ENCODE measurements at places on chromosomes 13 and 19.
A peak's percentile ranks its signal among the peaks of the same experiment; 100 is the strongest.

GRCh38 chr13:48302871-48303358 lies 636 bp upstream of the RB1 start:
- DNase-seq = no peak

DNA sequence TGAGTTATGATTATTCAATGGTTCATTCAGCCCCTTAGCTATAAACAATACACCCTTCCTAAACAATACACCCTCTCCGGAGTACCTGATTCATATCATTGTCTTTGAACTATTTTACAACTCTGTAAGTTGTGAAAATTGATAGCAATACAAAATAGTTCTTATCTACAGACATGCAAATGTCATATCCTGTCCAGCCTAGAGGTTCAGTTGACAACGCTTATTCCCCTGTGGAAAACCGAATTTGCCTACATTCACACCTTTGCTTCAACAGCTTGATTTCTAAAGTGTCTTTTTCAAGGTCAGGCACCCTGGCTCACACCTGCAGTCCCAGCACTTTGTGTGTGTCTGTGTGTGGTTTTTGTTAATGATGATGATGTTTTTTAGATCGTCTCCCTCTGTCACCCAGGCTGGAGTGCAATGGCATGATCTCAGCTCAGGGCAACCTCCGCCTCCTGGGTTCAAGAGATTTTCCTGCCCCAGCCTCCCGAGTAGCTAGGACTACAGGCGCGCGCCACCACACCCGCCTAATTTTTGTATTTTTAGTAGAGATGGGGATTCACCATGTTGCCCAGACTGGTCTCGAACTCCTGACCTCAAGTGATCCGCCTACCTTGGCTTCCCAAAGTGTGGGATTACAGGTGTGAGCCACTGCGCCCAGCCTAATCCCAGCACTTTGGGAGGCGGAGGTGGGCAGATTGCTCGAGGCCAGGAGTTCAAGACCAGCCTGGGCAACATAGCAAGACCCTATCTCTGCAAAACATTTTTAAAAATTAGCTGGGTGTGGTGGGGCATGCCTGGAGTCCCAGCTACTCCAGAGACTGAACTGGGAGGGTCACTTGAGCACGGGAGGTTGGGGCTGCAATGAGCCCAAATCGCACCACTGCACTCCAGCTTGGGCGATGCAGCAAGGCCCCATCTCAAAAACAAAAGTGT lies 9.6 kb downstream of the C19orf53 start:
- no peak for DNase-seq

- DNase-seq = no peak
Measured at GRCh38 chr13:94710065-94710781, 2.1 kb downstream of the SOX21 start.

DNA sequence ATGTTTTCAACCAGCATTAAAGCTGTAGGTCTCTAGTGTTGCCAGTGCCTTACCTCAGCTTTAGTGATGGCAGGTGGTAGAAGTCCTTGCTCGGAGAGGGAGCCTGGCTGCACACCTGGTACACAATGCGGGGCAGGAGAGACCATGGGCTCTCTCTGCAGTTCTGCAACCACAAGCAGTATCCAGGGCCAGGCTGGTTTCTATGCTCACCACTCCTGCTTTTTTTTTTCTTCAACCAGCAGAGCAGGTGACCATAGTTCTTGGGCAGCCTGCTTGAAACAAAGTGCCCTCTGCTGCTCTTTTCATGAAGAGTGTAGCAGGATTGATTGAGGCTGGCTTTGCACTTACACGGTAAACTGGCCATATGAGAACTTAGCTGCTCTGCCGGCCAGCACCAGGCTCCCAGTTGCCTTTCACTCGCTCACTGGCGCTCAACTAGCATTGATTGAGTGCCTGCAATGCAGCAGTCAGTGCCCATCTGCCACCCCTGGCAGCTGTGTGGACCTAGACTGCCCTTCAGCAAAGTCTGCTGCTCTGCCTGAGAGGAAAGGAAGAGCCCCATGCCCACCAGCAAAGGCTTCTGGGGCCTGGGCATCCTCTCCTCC lies 4.4 kb upstream of the CHAMP1 start:
- no peak for DNase-seq

DNA sequence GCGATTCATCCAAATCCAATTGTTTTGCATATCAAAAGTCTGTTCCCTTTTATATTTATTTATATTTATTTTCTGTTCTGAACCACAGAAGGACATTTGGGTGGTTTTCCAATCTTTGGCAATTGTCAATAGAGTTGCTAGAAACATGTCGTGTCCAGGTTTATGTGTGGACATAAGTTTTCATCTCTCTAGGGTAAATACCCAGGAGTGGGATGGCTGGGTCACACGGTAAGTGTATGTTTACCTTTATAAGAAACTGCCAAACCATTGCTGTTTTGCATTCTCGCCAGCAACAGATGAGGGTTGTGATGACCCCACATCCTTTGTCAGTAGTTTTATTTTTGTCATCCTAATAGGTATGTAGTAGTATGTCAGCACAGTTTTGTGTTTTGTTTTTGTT lies 12.5 kb downstream of the AP1M1 start:
- DNase-seq = no peak

GRCh38 chr13:102907016-102907756 lies 61.4 kb downstream of the ERCC5 start:
- no peak for DNase-seq

DNA sequence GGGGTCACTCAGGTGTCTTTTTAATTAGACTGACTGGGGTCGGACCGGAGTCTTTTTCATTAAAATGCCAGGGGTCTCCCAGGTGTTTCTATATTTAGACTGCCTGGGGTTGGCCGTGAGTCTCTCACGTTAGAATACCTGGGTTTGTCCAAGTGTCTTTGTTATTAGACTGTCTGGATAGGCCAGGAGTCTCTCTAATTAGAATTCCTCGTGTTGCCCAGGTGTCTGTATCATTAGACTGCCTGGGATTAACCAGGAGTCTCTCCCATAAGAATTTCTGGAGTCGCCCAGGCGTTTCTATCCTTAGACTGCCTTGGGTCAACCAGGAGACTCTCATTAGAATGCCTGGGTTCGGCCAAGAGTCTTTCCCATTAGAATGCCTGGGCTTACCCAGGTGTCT lies 1445.7 kb downstream of the UQCRFS1 start:
- no peak for DNase-seq

- DNase-seq = no peak
Measured at GRCh38 chr19:15776264-15776663, 11.2 kb upstream of the OR10H5 start.

GRCh38 chr13:111920932-111921705 lies 145.8 kb upstream of the SOX1 start:
- DNase-seq = no peak

DNA sequence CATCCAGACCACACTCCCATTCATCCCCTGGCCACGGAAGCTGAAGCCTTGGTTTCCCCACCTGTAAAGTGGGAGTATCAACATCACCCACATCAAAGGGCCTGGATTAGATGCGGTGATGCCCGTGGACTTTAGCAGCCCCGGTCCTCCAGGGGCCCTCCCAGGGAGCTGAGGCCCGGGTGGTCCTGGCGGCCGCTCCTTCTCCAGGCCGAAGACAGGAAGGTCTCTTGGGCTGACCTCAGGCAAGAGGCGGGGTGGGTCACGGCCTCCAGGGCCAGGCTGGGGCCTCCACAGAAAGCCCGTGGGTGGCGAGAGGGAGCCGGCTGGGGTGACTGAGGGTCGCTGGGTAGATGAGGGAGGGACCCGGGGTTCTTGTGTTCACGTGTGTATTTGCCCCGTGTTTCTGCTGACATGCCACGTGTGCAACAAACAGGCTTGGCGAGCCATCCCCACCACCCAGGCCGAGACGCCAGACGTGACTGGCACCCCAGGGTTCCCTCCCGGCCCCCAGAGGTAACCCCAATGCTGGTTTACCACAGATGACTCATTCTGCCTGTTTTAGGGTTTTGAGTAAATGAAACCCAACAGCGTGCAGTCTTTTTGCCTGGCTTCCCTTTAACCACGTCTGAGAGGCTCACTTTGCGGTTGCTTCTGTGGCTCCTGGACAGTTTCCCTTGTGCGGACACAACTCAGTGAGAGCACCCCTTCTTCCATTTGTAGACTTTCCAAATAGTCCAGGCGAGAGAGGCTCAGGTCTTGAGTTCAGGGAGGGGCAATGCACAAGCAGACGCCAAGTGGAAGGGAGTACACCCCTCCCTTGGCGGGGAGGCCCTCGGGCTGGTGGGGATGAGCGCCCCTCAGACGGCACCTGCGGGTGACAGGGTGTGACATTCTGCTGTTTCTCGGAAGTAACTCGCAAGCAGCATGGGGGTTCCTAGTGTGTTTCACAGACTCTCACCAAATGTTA lies 42.9 kb downstream of the C13orf46 start:
- no peak for DNase-seq

GRCh38 chr19:9958379-9958821 lies 22.1 kb upstream of the OLFM2 start:
- DNase-seq = no peak

GRCh38 chr13:45928176-45928575 lies 76.6 kb upstream of the SIAH3 start:
- DNase-seq = no peak

- no peak for DNase-seq
Measured at GRCh38 chr19:49125025-49125731, 5.8 kb downstream of the PPFIA3 start.

GRCh38 chr19:16349551-16350152 lies 25.0 kb downstream of the KLF2 start:
- DNase-seq = peak; percentile 94

DNA sequence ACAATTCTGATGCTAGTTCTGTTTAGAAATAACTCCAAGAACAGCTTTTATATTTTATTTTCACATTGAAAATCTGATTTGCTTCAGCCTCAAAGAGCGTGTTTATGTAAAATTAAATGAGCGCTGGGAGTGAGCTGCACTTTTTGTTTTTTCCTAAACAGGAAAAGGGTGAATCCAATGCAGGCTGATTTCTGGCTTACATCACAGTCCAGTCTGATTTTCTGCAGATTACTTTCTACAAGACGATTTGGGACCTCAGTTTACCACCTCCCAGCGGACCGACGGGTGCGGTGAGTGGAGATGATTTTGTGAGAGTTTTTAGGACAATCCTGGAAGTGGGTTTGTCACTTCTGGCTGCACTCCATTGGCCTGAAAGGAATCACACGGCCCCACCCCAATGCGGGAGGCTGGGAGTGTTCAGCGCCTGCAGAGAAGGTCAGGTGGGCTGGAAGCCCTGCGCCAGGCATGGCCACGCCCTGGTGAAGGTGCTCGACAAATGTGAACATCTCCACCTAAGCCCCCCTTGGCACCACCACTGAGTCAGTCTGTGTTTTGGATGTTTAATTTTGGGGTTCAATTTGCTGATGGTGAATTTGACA lies 90.1 kb downstream of the ANKRD10 start:
- no peak for DNase-seq

DNA sequence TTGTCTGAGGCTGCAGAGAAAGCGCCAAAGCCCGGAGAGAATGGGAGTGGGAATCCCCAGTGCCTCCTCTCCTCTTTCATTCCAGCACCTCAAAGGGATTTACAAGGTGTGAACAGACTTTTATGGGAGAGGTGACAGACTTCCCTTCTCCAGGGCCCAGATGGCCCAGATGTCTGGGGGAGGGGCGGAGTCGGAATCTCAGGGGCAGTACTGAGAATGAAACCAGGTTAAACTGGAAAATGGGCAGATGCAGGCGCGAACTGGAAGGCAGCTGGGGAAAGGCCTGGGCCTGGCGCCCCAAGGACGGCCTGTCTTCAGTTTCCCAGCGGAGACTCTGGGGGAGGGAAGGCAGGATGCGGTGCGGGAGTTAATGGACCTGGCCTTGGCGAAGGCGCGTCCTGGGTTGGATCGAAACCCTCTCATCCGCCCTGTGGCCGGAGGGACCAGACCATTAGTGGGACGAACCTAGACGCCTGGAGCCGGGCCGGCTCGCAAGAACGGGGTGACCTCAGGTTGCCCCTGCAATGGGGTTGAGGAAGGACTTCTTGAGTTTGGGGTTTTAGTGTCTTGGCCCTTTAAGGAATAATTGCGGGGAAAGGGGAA lies 592 bp upstream of the TRIP10 start:
- peak; percentile 29 for DNase-seq

GRCh38 chr19:17109962-17110598 lies 34.5 kb downstream of the MYO9B start:
- DNase-seq = no peak
